ENCODE measurements at places on chromosomes 5 and 9.

GRCh38 chr9:80143899-80144298, 572.1 kb downstream of the TLE4 start:
- DNase-seq: no peak

GRCh38 chr5:9543311-9543920, 2.5 kb downstream of the SEMA5A start:
- DNase-seq: no peak

DNA sequence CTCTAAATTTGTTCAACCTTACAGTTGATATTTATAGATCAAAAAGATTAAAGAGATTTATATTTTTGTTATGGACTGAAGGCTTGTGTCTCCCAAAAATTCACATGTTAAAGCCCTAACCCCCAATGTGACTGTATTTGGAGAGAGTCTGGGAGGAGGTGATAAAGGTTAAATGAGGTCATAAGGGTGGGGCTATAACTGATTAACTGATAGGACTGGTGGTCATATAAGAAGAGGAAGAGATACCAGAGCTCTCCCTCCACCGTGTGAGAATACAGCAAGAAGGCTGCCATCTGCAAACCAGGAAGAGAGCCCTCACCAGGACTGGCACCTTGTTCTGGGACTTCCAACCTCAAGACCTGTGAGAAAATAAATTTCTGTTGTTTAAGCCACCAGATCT, 264.3 kb downstream of the ENC1 start:
- DNase-seq: no peak

DNA sequence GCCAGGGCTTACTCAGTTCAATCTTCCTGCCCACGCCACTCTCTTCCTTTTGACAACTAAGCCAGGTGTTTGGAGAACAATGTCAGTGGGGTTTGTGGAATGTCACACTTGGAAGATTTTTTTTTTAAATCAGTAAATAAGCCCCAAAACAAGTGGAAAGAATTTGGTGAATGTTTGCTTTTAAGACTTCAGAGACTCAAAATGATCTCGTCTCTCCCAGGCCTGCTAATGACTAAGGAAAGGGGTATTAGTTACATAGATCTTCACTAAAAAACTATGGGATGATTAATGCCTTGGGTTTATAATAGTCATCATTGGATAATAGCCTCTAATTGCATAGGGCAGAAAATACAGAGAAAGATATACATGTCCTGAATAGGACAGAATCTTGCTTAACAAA, 166.4 kb downstream of the DMRT2 start:
- no peak for DNase-seq

- DNase-seq: no peak
Observed at GRCh38 chr9:69465473-69465872, 140.5 kb downstream of the ENTREP1 start.

- no peak for DNase-seq
Observed at GRCh38 chr5:72228960-72229359, 91.1 kb downstream of the MRPS27 start.

GRCh38 chr9:91820949-91821880, 128.8 kb downstream of the ROR2 start:
- no peak for DNase-seq

GRCh38 chr9:118446943-118447639, 742.9 kb downstream of the TLR4 start:
- no peak for DNase-seq

- no peak for DNase-seq
Observed at GRCh38 chr9:85024374-85024773, 354.8 kb downstream of the NTRK2 start.

- no peak for DNase-seq
Observed at GRCh38 chr5:93044859-93045666, 536.0 kb downstream of the NR2F1-AS1 start.

- DNase-seq: no peak
Observed at GRCh38 chr5:159894149-159894720, 22.0 kb upstream of the ADRA1B start.

- no peak for DNase-seq
Observed at GRCh38 chr9:114972510-114973136, 42.2 kb upstream of the TNFSF8 start.

DNA sequence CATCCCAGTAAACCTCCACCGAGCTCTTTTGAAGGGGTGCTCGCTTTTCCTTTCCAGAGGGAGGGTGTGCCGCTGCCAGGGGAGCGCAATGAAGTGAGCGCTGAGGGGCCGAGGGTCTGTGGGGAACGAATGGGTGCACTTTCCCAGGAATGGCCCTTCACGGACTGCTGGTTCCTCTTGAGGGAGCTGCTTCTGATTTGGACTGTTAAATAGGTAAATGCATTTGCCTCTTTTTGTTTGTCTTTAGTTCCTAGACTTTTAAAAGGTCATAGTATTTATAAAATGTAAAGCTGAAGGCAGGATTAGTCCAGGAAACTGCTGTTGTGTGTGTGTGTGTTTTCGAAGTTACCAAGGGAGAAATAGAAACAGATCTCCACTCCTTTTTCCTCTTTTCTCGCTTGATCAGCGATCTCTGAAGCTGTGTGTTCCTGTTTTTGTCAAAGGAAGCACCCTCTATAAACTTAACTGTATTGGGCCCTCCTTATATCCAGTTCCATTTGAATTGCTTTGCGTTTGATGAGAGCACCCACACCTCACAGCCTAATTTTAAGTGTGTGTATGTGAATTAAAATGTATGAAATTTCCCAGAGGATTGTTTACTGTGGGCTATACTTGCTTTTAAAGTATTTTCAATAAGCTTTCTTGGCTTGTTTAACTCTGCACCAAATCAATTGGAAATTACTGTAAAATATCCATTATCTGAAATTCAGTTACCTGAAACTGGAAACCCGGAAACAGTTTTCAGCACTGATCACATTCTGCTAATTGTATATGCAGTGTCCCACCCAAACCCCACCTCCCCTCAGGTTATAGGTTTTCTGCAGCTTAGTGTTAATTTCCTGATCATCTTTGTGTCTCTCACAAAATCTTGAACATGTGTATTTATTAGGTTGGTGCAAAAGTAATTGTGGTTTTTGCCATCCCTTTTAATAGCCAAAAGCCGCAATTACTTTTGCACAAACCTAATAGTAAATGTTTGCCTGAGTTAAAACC, 966 bp downstream of the SNX2 start:
- DNase-seq: peak; percentile 65

DNA sequence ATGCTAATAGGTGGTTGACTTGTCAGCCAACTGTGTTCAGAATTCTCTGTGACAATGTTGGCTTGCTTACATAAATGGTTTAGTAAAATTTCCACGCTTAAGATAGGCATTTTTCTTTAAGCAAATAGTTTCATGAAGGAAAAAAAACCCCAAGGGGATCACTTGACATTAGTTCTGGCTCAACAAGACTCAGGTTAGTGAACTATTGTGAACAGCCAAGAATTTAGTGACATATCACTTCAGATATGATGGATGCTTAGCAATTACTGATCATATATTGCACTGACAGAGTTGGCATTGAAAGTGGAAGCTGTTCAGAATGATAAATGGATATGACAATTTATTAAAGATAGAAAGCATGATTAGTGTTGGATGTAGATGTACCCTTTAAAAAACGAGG, 218.5 kb downstream of the TMEM232 start:
- no peak for DNase-seq

DNA sequence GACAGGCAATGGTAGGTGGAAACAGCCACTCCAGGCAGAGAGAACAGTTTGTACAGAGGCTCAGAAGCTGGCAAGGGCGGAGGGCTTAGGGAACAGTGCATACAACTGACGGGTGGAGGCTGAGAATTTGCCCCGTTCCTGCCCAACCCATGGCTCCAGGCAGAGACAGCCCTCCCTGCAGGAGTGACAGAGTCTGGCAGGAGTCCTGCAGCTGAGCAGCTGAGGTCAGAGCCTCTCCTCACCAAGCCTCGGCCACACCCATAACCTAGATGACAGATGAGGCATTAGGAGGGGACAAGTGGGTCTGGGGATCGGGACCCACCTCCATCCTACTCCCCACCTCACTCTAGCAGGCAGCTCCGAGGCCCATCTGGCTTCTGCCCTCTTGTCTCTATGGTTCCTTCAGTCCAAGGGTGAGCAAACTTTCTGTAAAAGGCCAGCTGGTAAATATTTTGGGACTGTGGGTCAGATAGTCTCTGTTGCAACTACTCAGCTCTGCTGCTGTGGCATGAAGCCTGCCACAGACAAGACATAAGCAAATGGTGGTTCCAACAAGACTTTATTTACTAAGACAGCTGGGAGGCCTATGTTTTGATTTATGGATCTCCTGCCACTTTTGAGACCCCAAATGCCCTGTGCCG, 83.7 kb downstream of the SH3TC2 start:
- no peak for DNase-seq

DNA sequence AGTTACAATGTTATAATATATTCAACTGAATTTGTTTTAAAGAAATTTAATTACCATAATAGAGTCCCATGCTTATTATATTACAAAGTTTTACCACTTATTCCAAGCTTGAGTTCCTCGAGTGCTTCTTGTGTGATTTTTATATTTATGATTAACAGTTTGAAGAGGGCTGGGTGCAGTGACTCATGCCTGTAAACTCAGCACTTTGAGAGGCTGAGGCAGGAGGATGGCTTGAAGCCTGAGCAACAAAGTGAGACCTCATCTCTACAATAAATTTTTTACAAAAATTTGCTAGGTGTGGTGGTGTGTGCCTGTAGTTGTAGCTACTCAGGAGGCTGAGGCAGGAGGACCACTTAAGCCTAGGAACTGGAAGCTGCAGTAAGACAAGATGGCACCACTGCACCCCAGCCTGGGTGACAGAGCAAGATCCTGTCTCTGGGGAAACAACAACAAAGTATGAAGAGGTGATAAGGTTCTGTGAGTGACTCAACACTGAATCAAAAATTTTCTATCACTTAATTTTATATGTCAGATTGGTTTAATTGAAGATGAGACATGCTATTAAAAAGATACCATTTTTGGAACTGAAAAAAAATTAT, 9.2 kb downstream of the POC5 start:
- DNase-seq: no peak

DNA sequence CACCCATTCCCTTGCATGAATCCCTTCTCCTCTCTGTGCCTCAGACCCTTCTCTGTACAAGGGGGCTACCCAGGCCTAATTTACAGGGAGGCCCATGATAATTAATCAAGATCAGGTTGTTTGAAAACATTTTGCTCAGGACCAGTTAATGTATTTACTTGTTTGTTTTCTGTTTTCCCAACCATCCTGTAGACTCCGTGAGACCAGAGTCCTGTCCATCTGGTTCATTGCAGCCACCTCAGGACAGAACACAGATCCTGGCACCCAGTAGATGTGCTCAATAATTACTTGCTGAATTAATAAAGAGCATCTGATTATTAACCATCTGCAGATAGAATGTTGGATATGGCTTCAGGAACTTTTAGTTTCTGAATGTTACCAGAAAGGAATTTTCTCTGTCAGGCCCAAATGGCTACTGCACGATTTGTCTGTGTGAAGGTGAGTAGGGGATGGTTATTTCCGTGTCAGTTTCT, 27.3 kb downstream of the FOXI1 start:
- no peak for DNase-seq

- DNase-seq: peak; percentile 31
Observed at GRCh38 chr5:35598707-35599370, 18.8 kb upstream of the SPEF2 start.

DNA sequence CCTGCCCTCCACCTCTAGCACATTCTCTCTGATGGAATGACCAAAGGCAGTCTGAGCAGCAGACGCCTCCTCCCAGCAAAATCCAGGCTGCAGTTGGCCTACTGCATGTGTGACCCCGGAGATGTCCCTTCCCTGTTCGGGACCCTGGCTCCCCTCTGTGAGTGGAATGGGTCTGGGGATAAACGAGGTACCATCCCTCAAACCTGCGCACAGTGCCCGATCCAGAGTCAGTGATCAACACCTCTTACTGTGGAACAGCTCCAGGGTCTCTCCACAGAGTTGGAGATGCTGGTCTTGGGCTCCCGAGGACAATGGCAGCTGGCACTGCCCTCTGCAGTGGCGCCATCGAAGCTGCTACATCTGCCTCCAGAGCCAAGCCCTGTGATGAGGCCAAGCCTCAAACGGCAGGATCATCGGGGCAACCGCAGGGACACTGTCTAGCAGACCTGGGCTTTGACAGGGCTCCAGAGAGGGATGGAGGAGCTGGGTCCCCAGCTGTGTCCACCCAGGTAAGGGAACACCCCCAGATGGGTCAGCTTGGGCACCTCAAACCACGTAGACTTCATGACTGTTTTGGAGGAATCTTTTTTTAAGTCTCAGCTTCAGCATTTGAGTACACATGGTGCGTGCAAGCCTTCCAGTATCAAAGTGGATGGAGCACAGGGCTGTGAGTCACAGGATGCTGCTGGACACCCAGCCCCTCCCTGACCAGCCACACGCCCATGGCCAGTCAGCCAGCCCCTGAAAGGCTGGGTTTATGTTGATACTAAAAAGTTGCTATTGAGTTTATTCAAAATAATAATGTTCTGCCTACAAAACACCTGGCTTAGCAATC, 13.0 kb downstream of the MED10 start:
- DNase-seq: no peak

DNA sequence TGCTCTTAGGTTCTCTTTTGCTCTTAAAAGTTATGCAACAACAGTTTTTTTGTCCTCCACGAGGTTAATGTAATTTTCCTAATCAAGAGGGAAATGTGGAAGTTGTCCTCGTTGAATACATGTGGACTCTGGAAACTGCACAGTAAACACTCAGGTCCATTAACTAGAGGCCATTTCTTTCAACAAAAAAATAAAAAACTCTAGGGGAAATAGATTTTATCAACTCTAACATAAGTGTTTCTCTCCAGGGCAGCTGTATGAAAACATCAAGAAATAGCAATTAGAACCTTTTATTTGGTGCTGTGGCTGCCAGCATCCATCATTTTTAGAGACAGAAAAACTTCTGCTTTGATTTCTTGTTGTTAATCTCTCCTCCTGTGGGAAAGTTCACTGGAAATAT, 288.6 kb downstream of the ICE1 start:
- no peak for DNase-seq

DNA sequence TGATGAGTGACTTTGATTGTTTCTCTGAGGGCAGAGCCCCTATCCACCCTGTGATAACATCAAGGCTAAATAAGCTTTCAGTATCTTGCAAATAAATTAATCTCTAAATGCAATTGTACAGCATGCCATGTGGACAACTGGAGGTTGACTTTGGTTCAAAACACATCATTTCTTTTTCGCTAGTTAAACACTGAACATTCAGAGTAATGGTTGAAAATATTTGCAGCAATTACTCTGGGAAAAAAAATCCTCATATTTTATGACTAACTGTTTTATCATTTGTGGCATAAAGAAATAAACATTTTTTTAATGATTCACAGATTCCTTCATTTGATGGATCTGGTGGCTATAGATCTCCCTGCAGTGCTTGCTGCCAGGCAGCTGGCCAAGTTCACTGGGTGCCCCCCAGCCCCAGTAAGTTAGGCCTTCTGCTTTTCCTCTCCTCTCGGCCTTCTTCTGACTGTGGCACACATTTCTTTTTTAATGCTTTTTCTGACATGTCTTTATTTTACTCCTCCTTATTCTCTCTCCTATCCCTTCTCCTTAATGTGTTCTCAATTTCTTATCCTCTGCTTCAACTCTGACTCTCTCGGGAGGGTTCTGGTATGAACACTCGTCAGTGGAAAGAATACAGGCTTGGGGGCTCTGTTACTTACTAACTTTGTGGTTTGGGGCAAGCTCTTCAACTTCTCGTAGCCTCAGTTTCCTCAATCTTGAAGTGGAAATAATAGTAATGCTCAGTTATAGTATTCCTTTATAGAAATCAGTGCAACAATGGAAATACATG, 69.6 kb downstream of the ADAMTSL1 start:
- no peak for DNase-seq

Data from neural progenitor cell (in vitro differentiated cells).